NB4 (cell line): ENCODE measurements at places on chromosomes 7 and 10.

DNA sequence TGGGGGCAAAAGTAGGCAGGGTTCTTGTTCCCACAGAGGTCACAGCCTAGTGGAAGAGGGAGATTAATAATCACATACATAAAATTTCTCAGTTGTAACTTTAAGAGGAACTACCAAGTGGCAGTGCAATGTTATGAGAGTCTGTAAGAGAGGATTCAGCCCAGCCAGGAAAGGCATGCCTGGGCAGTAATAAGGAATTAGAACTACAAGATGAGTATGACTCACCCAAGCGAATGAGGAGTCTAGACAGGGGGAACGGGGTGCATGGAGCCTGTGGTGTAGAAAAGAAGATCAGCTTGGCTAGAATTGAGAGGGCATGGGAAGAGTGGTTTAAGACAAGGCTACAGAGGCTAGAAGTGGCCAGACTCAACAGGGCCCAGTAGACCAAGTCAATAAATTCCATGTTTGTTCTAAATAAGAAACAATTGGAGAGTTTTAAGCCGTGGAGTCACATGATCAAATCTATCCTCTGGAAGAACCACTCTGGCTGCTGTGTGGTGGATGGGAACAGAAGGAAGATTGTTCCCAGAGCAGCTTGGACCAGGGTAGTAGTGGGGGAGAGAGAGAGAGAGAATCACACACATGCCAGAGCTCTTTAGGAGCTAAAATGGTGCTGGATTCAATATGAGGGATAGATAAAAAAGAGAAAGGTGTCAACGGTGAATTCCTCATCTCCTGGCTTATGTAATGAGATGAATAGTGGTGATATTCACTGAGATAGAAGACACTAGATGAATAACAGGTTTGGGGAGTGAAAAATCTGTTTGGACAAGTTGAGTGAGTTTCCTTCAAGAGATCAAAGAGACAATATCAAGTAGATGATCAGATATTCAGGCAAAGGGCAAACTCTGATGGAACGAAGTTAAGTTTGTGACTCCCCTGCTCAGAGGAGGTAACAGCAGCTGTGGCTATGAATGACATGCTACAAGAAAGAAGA lies 265.1 kb downstream of the FGFR2 start:
- DNase-seq, result no peak

- no peak for DNase-seq
Observed at GRCh38 chr10:113528876-113529275, 24.0 kb upstream of the HABP2 start.

DNA sequence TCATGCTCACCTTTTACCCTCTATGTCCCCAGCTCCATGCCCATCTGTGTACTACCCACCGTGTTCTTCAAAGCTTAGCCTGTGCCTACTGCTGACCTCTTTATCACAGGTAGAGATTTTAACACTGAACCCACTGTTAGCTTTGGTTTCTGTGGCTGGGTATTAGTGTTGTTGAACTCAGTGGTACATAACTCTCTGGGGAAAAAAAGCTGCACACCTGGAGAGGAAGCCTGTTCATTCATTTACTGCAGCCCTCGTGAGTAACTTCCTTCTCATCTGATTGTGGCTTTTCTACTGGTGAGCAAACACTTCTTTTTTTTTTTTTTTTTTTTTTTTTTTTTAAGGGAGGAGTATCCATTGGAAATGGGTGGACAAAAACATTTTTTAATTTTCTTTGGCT lies 326.3 kb downstream of the CCSER2 start:
- DNase-seq, result no peak

- no peak for DNase-seq
Observed at GRCh38 chr10:64376167-64376566, 855.0 kb downstream of the REEP3 start.

DNA sequence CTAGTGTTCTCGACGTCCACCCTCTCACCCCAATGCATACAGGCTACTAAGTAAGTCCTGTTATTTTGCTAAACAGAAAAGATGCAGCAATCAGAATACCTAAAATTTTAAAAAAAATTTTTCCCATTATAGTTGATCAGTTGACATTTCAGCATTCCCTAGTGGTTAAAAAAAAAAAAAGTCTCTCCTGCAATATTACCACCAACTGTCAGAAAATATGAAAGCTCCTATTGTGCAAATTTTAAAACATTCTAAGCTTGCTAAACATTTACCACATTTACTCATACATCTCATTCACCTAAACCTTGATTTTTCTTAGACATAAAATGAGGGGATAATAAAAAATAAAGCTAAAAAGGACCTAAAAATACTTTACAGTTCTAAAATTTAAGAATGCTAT lies 165.6 kb downstream of the AVL9 start:
- DNase-seq, result peak; percentile 39

- no peak for DNase-seq
Observed at GRCh38 chr7:54906963-54907362, 111.9 kb upstream of the EGFR start.

DNA sequence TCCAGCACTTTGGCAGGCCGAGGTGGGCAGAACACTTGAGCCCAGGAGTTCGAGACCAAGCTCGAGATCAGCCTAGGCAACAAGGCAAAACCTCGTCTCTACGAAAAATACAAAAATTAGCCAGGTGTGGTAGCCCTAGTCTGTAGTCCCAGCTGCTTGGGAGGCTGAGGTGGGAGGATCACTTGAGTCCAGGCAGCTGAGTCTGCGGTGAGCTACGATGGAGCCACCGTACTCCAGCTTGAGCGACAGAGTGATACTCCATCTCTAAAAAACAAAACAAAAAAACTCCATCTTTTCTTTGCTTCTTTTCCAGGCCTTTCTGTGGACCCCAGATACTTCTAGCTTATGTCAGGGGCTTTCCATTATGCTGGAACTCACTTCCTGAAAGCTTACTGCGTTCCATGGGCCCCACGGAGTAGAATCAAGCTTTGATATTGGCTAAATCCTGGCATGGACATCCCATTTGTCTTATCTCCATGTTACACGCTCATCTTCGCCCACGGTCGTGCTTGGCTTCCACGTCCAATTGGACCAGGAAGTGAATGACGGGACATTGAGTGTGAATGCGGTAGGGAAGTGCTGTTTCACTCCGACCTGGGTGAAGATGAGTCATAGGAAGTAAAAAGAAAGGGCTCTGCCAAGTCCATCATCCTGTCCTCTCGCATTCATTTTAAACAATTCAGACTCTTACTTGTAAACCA lies 45.7 kb downstream of the FAM171A1 start:
- DNase-seq, result peak; percentile 4

GRCh38 chr7:25308246-25308645 lies 80.0 kb upstream of the NPVF start:
- no peak for DNase-seq

DNA sequence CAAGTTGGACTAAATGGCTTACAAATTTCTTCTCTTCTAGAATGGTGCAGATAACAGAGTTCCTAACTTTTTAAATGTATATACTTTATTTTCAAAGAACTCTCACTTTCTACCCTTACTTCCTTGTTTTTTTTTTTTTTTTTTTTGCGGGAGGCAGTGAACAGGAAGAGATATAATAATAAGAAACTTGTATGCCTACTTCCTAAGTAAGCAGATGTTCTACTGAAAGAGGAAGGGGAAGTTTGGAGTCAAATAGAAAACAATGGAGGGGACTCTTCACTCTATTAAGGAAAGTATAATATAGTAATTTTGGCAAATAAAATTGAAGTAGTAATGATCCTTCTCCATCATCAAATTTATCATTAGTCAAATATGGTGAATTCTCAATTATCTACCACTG lies 754.0 kb downstream of the KCNMA1 start:
- no peak for DNase-seq
